ENCODE measurements at places on chromosomes 2 and 18. TPM values are rescaled to one million over a fixed set of nuclear protein-coding genes. Genes with fewer than 3 reads are reported as not detected.
A peak's percentile ranks its signal among the peaks of the same experiment; 100 is the strongest.

DNA sequence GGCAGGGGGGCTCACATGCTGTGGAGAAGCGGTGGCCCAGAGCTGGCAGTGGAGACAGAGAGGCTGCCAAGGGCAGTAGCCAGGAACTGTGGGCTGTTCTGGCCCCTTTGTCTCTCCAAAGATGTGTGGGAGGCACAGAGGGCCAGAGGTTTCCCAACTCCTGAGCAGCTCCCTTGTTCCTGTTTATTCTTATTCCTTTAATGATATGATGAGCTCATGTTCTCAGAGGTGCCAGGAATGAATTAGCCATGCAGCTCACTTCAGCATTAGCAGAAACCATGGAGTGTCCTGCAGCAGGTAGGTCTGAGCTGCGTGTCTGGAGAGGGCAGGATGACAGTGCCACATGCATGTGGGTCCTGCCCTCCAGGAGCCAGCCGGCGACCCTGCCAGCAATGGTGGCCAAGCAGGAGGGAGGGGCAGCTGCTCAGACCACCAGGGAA, 77.9 kb upstream of the FZD7 start:
- no peaks in the 10 kb centered on the region for H3K4me1 ChIP-seq
- DNase-seq = no peak
- no peak overlapping the region for H3K4me3 ChIP-seq

DNA sequence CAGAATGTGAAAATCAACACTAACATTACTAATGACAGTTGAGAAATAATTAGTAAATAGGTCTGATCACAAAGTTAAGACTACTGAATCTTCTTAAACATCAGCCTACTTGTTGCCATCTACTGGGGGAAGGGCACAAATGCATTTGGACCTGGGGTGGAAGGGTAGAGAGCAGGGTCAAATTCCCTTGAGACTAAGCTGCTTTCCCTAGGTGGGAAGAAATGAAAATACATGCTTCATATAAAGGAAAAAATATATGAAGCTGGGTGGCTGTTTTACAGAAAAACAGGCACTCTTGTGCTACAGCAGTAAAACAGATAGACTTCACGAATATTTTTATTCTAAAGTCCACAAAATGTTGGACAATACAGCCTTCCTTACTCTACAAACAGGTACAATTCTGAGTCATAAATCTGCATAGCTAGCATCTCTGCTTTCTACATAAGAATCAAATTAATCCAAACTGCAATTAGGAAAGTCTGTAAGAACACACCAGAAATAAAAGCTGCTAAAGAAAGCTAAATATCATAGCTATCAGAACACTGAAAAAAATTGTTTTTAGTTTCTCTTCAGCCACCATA, 10.9 kb downstream of the TRIP12 start:
- no peak overlapping the region for H3K4me3 ChIP-seq
- no peak overlapping the region for H3K27ac ChIP-seq
- DNase-seq = no peak
- no peaks in the 10 kb centered on the region for H3K27me3 ChIP-seq

DNA sequence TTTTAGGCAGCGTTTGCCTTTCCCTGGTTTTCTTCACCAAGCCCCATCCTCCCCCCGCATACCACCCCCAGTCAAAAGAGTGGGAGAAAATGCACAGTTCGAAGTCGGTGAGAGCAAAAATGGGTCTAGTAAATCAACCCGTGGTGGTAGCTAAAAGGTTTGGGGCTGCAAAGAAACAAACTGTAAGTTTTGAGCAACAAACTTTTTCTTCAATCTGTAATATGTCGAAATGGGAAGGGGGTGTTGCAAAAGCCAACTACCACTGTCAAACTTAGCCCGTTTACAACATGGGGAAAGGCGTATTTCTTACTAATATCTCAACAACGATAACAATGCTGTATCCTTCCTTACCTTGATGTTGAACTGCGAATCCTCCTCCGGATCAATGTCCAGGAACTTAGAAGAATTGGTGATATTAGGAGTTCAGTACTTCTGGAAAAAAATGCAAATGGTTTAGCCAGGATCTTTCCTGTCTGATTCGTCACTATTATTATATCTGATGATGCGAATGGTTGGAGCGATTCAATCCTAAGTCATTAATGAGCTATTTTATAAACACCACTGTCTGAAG, 2.4 kb upstream of the SATB2 start:
- DNase-seq = peak; percentile 44
- no peaks in the 10 kb centered on the region for H3K36me3 ChIP-seq
- peak overlapping the region; percentile 66 for H3K4me3 ChIP-seq
- H3K27me3 ChIP-seq = peaks cover 94% of the 10 kb centered on the region

DNA sequence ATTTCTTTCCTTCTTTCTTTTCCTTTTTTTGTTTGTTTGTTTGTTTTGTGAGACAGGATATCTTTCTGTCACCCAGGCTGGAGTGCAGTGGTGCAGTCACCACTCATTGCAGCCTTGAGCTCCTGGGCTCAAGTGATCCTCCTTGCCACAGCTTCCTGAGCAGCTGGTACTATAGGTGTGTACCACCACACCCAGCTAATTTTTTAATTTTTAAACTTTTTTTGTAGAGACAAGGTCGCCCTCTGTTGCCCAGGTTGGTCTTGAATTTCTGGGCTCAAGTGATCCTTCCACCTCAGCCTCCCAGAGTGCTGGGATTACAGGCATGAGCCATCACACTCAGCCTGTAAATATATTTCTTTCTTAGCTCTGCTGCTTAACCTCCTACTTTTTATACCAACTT, 83.4 kb upstream of the CYP20A1 start:
- H3K27me3 ChIP-seq = no peaks in the 10 kb centered on the region
- peaks cover 32% of the 10 kb centered on the region for H3K36me3 ChIP-seq
- DNase-seq = no peak

DNA sequence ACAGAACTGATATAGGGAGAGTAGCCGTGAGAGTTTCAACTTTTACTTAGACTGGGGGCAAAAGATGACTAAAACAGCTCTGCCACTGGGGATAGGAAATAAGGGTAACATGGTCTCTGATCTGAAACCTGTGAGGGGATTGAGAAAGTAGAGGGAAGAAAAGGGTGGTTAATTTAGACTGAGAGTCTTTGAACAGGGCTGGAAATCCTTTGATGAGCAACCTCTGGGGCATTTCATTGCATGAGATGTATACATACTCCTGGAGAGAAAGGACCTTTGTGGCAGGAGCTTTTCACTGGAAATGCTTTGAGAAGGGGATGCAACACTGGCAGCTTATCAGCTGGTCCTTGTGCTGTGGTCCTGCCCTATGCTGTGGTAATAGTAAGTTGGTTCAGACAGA, 9.4 kb downstream of the GALNT1 start:
- H3K36me3 ChIP-seq = no peaks in the 10 kb centered on the region
- H3K4me1 ChIP-seq = no peaks in the 10 kb centered on the region
- no peaks in the 10 kb centered on the region for H3K27me3 ChIP-seq
- H3K27ac ChIP-seq = no peak overlapping the region
- no peak overlapping the region for H3K4me3 ChIP-seq

DNA sequence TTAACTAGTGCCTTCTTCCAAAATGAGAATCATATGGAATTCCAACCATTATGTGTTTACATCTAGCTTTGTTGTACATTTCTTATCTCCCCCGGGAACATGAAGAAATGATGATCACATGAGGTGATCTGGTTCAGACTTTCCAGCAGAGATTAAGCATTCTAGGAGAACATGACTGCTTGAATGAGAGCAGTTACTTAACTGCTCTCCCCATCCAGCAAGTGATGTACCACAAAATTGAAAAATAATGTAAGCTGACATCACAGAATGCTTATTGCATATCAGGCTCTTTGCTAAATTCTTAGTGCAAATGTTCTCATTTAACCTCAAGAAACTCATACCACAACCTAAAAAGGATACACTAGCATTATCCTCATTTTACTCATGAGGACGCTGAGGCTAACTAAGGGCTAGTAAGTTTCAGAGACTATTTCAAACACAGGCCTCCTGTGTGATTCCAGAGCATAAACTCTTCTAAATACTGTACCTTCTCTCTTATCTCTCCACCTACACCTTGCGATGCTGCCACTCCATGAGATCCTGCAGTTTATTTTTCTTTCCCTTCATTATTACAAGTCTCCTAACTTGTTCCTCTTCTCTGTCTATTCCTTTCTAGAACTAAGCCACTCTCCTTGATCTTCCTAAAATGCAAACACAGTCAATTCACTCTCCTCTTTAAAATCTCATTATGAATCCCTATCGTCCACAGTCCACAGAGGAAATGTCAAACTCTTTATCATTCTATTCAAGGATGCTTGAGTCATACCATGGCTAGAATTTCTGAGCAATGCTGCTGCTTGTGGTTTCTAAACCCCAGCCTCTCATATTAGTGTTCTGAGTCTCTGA, 1224.8 kb upstream of the ZEB2 start:
- peaks cover 29% of the 10 kb centered on the region for H3K4me1 ChIP-seq
- H3K27me3 ChIP-seq = no peaks in the 10 kb centered on the region
- H3K4me3 ChIP-seq = no peak overlapping the region
- H3K27ac ChIP-seq = no peak overlapping the region

- no peaks in the 10 kb centered on the region for H3K36me3 ChIP-seq
- DNase-seq = no peak
- H3K27ac ChIP-seq = no peak overlapping the region
- no peaks in the 10 kb centered on the region for H3K4me1 ChIP-seq
These were observed 79.2 kb downstream of the THSD7B start for GRCh38 chr2:136844546-136844945.

GRCh38 chr2:172455121-172455515, 27.7 kb downstream of the ITGA6 start:
- no peak overlapping the region for H3K4me3 ChIP-seq
- peak; percentile 37 for DNase-seq
- H3K27ac ChIP-seq = no peak overlapping the region
- H3K4me1 ChIP-seq = peaks cover 15% of the 10 kb centered on the region
- no peaks in the 10 kb centered on the region for H3K36me3 ChIP-seq

The MRPS5 gene
- 101 TPM for polyA plus RNA-seq

The MOGAT1 gene
- not detected for polyA plus RNA-seq

The POMC gene
- polyA plus RNA-seq = 3.3 TPM

The LYG1 gene
- 3.0 TPM for polyA plus RNA-seq

The ARL4C gene
- polyA plus RNA-seq = 24.2 TPM

The TP53I3 gene
- 53.3 TPM for polyA plus RNA-seq

The KLHL29 gene
- 2.9 TPM for polyA plus RNA-seq

All from left lung (tissue), 14 donors.